MCF 10A (cell line): ENCODE measurements at places on chromosomes 5 and 9.

DNA sequence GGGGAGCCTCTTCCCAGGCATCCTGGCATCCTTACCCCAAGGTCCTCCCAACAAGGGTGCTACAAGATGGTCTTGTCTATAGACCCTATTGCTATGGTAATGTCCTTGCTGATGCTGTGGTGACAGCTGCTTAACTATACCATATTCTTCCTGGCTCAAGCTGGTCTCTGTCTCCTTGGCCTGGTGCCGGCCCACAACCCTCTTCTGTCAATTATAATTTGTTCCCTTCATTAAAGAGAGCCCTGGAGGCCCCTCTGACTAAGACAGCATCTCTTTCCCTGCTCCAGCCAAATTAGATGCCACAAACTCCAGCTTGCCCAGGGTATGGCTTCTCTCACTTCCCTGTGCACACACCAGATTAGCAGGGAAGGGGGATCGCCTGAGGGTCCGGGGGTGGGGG lies 86.7 kb downstream of the PSD2 start:
- no peak for DNase-seq

- peak; percentile 32 for DNase-seq
Observed at GRCh38 chr5:154962494-154962893, 21.6 kb downstream of the MRPL22 start.

GRCh38 chr9:133971121-133971951 lies 20.8 kb downstream of the VAV2 start:
- DNase-seq: no peak

- no peak for DNase-seq
Observed at GRCh38 chr5:107320846-107321245, 349.9 kb downstream of the EFNA5 start.

- peak; percentile 50 for DNase-seq
Observed at GRCh38 chr5:12636209-12636608, 732.0 kb upstream of the CTNND2 start.

DNA sequence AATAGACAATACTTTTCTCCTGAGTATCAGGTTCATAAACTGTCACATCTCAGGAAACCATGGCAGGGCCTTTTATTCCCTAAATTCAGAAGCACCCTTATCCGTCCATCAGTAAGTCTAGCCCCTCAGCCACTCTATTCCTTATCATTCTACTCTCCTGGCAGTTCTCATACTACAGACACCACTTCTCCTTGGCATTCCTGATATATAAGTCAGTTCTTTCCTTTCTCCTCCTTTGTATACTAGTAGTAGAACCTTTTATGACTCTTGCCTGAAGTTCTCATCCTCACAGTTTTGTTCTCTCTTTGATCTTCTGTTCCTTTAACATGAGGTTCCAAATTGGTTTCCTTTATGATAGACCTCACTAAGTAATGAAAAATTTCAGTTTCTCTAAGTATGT lies 29.3 kb downstream of the GRAMD2B start:
- DNase-seq: no peak

DNA sequence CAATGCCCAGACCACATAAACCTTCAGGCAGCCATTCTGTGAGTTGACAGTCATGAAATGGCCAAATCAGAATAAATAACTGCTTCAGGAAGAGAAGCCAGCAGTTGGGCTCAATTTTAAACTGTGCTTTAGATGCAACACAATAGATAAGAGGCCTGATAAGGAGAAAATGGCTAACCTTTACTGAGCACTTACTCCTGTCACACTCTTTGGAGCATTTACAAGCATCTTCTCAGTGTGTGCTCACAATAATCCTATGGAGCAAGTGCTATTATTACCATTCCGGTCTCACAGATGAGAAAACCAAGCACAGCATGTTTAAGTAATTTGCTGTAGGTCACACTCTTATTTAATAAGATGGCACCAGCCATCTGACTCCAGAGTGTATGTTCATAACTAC lies 11.5 kb upstream of the SH3RF2 start:
- DNase-seq: no peak
